ENCODE measurements at places on chromosomes 12 and 14.

DNA sequence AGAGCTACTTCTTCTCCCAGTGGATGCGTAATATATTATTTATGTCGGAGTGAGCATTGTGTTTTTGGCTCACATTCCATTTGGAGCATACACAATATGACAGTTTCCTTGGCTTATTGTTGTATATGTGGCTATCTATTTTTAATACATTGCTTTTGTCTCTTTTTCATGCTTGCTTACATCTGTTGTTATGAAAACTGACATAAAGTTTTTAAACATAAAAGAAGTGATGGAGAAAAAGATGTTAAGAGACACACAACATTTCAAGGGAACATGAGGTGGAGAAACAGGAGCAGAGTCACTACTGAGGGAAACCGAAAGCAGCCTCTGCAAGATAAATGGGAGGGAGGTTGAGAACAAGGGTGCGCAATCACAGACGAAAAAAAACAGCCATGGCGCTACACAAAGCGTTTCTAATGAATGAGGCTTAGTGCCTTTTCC, 228.4 kb upstream of the NPAS3 start:
- DNase-seq, result no peak

DNA sequence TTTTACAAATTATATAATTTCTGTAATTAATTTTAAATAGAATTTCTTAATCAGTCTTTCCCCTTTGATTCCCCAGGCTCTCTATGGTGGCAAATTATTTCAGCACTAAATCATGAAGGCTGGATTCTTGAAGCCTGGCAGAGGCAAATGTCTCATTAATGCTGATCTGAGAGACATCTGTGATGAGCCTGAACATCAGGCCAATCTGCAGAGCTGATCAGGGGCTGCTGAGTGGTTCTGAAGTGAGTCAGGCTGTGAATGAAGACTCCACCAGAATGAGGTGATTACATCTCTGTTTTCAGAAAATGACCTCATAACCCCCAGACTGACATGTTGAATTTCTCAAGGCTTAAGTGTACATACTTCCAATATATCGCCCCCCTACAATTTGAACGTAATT, 124.2 kb upstream of the MIS18BP1 start:
- DNase-seq, result no peak

GRCh38 chr14:75018694-75019093, 16.0 kb downstream of the EIF2B2 start:
- DNase-seq, result no peak

DNA sequence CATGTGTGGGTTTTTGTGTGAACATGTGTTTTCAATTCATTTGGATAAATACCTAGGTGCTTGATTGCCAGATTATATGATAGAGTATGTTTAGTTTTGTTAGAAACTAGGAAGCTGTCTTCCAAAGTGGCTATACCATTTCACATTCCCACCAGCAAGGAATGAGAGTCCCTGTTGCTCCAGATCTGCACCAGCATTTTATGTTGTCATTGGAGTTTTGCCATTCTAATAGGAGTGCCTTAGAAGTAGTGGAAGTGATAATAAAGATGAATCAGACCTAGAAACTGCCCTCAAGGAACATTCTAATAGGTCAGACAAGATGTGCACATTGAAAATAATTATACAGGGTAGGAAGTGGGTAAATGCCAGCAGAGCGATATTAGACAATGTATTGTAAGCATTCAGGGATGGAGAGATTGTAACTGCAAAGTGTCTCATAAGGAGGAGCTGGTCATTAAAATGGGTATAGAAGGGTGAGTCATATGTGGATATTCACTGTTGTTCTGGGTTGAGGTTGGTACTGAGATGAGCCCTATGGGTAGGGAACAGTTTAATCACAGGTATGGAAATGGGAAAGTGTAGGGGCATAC, 71.4 kb downstream of the MNAT1 start:
- no peak for DNase-seq

DNA sequence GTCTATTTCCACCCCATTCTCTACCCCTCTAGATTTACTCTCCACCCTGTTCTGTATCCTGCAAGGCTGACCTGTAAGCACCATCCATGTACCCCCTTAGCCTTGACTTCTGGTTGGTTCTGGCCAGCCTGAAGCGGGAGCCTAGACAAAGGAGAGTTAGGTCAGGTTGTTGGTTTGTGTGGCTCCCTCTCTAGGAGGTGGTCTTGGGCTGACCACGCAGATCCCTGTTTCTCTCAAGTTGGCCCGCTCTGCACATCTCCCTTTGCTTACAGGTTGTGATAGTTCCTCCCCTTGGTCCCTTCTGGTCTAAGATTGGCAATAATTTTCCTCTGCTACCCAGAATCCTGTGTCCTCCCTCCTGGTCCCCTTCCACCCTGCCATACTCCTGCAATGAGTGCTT, 38.3 kb upstream of the RBM19 start:
- no peak for DNase-seq

GRCh38 chr12:89064151-89064550, 288.1 kb downstream of the DUSP6 start:
- no peak for DNase-seq

GRCh38 chr14:21880918-21881317, 207.3 kb upstream of the OR4E1 start:
- DNase-seq, result no peak

- DNase-seq, result no peak
Observed at GRCh38 chr14:104081261-104081835, 4.2 kb upstream of the ASPG start.

GRCh38 chr14:63542231-63542999, 762 bp downstream of the PPP2R5E start:
- no peak for DNase-seq

- DNase-seq, result no peak
Observed at GRCh38 chr14:51059032-51059431, 35.9 kb downstream of the TRIM9 start.

DNA sequence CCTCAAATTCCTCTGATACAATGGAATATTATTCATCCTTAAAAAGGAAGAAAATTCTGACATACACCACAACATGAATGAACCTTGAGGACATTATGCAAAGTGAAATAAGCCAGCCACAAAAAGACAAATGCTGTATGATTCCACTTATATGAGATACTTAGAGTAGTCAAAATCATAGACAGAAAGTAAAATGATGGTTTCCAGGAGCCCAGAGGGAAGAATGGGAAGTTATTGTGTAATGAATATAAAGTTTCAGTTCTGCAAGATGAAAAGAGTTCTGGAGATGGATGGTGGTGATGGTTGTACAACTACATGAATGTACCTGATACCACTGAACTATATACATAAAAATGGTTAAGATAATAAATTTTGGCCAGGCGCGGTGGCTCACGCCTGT, 18.3 kb downstream of the VWF start:
- DNase-seq, result no peak

DNA sequence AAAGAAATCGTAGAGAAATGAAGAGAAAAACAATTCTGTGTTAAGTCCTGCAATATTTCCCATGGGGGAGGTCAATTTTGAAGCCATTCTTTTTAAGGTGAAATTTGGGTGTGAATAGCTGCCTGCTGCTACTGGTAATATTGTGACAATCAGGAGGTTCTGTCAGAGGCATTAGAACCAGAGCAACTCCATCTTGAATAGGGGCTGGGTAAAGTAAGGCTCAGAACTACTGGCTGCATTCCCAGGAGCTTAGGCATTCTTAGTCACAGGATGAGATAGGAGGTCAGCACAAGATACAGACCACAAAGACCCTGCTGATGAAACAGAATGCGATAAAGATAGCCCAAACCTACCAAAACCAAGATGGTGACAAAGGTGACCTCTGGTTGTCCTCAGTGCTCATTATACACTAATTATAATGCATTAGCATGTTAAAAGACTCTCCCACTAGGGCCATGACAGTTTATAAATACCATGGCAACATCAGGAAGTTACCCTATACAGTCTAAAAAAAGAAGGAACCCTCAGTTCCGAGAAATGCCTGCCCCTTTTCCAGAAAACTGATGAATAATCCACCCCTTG, 24.8 kb upstream of the MTHFD1 start:
- DNase-seq, result no peak

DNA sequence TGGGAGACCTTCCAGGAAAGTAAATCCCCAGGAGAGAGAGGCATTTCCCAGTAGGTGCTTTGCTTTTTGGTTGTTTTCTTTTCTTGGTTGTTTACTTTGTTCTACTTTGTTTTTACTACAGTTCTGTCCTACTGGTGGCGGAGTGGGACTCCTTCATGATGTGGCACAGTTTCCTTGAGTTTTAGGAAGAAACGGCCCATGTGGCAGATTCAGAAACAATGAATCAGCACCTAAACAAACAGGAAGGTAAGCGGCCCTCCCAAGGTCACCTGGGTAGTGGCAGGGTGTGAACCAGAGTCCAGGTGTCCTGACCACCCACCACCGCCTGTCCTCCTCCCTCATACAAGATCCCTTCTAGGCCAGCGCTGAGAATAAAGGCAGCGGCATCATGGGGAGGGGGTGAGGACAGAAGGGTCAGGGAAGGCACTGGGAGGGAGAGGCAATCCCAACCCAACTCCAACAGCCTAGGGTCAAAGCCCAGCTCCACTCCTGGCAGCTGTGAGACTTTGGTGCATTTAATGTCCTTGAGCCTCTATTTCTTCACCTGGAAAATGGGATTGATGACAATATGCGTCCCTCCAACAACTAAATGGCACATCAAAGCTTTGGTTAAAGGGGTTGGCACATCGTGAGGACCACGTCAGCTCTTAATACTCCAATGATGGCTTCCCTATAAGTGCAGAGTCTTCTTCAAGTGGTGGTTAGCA, 111.5 kb upstream of the BCL2L14 start:
- DNase-seq, result no peak

DNA sequence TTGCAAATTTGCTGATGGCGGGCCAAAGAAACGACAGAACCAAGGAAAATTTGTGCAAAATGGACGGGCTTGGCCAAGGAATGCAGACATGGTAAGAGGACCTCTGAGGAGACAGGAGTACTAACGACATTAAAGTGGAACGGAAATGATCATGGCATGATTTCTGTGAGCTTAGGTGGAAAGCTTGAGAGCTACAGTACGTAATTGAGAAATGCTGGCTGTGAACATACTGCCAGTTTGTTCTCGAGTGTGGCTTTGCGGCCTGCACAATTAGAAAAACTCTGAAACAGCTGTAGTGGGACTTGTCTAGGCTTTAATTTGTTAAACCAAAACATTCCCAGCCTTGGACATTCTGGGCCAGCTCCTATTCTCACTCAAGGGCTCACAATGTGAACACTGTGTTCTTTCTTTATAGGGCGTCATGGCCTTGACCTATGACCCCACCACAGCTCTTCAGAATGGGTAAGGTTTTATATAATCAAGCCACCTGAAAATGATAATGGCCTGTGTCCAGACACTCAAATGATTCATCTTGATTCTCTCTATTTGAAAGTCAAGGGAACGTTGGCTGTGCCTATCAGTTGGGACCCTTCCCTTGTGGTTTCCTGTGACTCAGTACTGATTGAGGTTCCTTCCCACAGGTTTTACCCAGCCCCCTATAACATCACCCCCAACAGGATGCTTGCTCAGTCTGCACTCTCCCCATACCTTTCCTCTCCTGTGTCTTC, 48.5 kb downstream of the BAZ2A start:
- no peak for DNase-seq

GRCh38 chr12:132955094-132956010, 754 bp downstream of the ZNF605 start:
- no peak for DNase-seq

GRCh38 chr12:122903693-122904034, 7.7 kb upstream of the VPS37B start:
- DNase-seq, result no peak

GRCh38 chr12:105334001-105334400, 3.5 kb downstream of the C12orf75 start:
- no peak for DNase-seq

- DNase-seq, result no peak
Observed at GRCh38 chr14:89190765-89191513, 226.1 kb downstream of the FOXN3 start.

DNA sequence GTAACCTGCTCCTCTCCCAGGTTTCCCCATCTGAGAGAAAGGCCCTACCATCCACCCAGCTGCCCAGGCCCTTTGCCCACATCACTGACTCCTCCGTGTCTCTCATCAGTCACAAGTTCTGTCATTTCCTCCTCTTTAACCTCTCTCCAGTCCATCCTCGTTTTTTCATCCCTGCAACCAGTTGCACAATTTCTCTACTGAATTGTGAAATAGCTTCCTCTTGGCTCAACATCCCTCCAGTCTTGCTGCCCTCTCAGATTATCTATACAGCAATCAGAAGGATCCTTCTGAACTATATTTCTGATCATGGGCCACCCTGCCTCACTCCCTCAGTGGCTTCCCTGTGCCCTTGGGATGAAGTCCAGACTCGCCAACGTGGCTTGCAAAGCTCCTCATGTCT, 6.8 kb downstream of the FAM161B start:
- DNase-seq, result no peak

GRCh38 chr12:117844114-117844830, 124.5 kb downstream of the KSR2 start:
- no peak for DNase-seq

DNA sequence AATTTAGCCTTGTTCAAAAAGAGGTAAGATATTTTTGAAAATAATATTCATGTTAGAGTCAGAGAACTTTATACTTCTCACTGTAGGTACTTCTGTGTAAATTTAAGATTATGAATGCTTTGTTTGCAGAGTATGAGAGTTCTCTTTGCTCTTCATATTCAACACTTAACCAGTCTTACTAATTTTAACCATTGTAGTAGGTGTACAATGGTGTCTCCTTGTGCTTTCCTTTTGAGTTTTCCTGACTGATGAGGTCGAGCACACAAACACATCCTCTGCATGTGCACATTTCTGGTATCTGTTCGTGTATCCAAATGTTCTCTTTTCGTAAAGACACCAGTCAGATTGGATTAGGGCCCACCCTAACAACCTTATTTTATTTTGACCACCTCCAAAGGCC, 45.8 kb downstream of the MIA2 start:
- DNase-seq, result no peak

GRCh38 chr14:30610787-30611343, 11.3 kb upstream of the SCFD1 start:
- DNase-seq, result no peak

DNA sequence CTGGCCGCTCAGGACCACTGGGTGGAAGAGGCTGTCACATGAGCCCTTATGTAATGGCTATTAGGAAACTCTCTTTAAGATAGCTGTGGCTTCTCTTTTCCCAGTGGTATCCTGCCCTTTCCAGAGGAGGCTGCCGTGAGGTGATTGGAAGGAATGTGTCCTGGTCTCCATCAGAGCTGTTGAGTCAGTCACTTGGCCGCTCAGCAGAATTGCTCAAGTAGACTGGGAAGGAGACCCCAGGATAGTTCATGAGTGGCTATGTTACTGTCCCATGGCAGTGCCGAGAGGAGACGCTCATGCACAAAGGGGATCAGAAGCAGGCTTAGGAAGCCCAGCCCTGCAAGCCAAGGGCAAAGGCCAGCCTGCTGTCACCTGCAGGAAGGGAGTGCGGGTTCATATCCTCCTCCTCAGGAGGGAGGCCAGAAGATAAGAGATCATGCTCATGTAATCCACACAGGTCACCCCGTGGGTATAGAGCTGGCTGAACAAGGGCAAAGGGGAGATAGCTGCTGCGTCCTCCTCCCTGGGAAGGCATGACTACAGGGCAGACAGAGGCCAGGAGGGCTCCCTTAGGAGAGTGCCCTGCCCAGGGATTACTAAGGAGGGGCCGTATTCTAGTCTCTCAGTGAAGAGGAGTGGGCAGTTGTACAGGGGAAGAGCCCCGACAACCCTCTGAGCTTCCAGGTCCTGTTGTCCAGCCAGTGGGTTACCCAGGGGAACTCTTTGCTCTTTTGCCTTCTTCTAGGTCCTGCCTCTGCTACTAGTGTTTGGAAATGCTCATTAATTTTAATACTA, 137.0 kb upstream of the MAX start:
- no peak for DNase-seq

All from effector memory CD4-positive, alpha-beta T cell (primary cell).